Esophagus squamous epithelium (tissue), 5 donors: ENCODE measurements at places on chromosomes 11 and 22.

- no peak for DNase-seq
Measured at GRCh38 chr11:76443268-76443980, 1.4 kb upstream of the EMSY start.

- DNase-seq: no peak
Measured at GRCh38 chr11:110366291-110366690, 63.5 kb upstream of the FDX1 start.

- DNase-seq: no peak
Measured at GRCh38 chr11:66116576-66117361, 46.7 kb downstream of the PACS1 start.

DNA sequence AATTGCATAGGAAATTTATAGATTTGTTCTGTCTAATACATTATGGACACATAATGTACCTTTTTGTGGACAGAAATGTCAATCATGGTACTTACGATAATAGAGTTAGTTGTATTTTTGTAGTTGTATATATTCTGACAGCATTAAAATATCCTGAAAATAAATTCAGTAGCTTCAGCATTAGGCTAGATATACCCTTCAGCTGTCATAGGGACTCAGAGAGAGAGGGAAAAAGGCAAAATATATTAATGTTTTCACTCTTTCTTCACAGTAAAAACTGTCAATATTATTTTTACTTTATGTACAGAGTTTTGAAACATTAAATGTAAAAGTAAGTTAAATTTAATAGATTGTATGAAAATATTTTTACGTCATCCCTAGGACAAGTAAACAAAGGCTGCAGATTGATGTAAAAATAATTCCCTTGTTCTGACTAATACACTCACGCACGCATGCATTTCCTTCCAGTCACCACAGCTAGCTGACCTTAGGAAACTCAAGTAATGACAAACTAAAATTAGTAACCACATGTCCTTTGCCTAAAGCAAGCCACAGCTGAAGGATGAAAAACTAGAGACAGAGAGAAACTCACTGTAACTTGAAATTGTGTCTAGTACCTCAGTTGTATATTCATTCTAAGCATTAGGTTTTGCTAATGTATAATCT is 104.7 kb upstream of the CARD18 start:
- no peak for DNase-seq

DNA sequence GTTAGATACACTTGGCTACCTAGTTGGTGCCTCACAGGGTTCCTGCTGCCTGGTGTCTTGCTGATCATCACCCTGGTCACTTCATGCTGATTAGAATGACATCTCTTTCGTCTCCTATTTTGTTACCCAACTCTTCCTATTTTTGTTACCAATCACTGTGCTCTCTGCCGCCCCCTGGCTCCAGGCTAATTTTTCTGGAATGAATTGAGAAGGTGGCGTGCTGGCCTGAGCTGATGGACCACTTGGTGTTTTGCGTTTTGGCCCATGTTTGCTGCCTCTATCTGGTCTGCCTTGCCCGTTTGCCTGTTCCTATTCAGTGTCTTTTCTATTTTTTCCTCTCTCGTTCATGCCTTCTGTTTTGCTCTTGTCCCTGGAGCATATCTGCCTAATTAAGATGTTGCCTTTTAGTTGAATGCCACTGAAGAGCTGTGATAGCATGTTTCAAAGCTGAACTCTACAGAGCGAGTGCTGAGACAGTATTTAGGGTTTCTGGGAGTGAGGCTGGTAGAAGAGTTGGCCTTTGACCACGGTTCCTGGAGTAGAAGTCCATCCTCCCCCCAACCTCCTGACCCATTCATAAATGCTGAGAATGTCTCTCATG is 5.9 kb upstream of the ATF4 start:
- DNase-seq: no peak

DNA sequence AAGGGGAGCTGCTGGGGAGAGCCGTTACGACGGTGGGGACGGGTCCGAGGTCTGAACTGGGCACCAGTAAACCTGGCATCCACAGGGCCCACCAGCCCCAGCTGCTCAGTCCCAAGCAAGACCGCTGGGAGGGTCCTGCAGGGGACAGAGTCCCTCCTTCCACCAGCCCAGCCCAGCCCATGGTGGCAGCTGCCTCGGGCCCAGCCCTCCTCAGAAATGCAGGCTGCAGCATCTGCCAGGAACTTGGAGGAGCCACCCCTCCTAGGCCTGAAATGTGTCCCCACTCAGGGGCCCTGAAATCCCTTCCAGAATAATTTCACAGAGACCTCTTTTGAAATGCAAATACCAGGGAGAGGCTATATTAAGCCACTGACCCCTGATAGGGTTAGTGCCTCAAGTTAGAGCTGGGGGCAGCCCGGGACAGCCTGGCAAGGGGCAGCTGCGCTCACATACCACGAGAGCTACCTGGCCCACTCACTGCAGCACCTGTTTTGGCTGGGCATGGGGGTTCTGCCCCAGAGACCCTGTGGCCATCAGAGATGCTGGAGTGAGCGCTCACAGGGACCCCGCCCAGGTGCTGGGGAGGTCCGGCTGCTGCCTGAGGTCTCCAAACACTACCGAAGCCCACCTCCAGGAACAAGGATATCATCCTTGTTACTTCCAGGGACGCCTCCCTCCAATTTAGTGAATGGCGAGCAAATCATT is 53.1 kb downstream of the CELSR1 start:
- DNase-seq: no peak

GRCh38 chr11:65147352-65148075 is 13.2 kb upstream of the SYVN1 start:
- DNase-seq: no peak

- DNase-seq: no peak
Measured at GRCh38 chr22:39255449-39256185, 10.8 kb upstream of the PDGFB start.

- DNase-seq: no peak
Measured at GRCh38 chr11:104837969-104838639, 60.2 kb downstream of the CASP12 start.

- no peak for DNase-seq
Measured at GRCh38 chr11:841981-842369, 354 bp downstream of the POLR2L start.

- no peak for DNase-seq
Measured at GRCh38 chr11:29282088-29282487, 734.7 kb downstream of the KCNA4 start.

GRCh38 chr11:40338739-40339138 is 1120.7 kb downstream of the LRRC4C start:
- DNase-seq: no peak

- no peak for DNase-seq
Measured at GRCh38 chr22:43848366-43849171, 13.7 kb downstream of the SULT4A1 start.

GRCh38 chr11:97345032-97345431 is 955.2 kb downstream of the JRKL start:
- no peak for DNase-seq

DNA sequence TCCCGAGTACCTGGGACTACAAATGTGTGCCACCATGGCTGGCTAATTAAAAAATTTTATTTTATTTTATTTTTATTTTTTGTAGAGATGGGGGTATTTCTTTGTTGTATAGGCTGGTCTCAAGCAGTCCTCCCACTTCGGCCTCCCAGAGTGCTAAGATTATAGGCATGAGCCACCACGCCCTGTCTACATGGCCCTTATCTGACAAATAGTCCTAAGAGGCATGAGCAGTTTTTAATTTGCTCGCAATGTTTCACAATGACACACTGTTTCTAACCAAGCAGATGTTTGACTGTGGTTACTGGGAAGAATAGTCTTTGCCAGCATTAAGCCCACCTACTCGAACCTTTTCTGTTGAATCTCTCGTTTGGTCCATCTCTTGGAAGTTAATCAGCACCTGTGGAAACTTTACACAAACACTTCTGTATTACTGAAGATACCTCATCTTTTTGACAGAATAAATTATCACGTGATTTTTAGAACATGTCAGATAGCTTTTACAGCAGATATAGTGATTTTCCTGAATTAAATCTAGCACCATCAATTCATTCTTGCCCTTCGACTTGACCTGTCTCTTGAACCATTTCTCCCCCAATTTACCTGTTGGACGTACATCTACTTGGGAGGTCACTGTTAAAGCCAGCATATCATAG is 71.4 kb downstream of the MTMR3 start:
- no peak for DNase-seq

DNA sequence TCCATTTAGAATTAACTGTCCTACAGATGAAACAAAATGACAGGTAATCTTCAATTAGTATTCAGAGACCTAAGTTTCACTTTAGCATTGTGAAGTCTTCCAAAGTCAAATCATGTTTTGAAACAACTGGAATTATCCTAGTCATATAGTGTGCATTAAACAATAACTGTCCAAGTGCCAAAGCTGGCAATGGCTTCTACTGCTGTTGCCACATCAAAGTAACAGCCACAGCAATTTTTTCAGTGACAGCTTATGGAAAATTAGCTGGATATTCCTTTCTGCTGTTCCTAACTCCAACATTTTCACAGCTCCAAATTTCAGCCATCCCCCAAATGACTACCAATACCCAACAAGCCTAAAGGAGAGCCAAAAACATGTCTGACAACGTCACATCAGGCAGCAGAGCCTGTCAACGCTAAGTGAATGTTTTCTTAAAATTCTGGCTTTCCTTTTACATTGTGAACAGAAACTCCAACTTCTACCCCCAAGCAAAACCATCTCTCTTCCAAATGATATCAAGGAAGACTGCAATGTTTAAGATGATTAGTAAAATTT is 45.3 kb upstream of the CCDC34 start:
- DNase-seq: no peak

DNA sequence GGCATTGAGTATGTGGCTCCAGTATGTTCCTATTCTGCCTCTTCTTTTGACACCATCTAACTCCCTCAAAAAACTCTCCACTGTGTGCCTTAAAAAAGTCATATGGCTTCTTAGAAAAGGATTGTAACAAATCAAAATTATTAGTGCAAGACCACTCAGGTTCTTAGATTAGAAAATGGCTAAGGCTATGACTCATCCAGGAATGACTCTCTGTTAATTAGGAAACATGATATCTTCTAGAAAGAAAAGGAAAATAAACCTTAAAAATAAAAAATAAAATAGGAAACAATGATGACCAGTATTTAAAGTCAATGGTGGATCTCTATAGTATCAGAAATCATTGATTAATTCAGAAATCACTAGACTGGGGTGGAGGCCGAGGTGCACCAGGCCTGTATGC is 21.7 kb downstream of the SLC25A17 start:
- DNase-seq: no peak

- no peak for DNase-seq
Measured at GRCh38 chr11:105071089-105071732, 26.1 kb upstream of the CARD16 start.

GRCh38 chr11:22869325-22869724 is 9.1 kb upstream of the CCDC179 start:
- DNase-seq: no peak

- DNase-seq: no peak
Measured at GRCh38 chr11:14081581-14082231, 119.2 kb downstream of the SPON1 start.

- no peak for DNase-seq
Measured at GRCh38 chr11:27213232-27213660, 149.8 kb downstream of the CCDC34 start.

DNA sequence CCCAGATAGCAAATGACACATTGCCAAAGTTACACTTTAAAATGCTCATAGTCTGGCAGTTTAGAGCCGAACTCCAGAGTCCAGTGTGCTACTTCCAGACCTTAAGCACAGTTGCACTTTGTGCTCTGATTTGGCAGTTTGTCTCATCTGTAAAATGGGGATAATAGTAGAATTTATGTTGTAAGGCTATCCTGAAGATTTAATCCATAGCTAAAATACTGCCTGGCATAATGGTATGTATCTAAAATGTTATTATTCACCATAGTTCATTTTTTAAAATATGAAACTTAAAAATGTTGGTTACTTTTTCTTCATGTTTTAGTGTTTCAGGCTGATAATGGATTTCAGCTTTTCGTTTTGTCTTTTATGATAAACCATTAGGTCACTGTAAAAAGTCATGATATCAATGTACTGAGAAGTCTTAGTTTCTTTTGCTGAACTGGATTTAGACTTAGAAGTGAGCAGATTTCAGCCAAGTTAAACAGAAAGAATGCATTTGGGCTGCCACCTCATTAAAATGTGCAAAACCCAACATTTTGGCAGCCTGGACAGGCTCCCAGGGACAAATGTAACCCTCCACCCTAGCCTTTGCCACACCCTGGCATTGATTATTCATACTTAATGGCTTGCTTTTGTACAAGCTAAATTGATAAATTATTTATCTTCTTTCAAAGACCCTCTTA is 933 bp downstream of the OLFML1 start:
- no peak for DNase-seq

- no peak for DNase-seq
Measured at GRCh38 chr22:29016067-29016938, 45.3 kb downstream of the C22orf31 start.

GRCh38 chr11:101721270-101721669 is 137.5 kb upstream of the TRPC6 start:
- DNase-seq: no peak

DNA sequence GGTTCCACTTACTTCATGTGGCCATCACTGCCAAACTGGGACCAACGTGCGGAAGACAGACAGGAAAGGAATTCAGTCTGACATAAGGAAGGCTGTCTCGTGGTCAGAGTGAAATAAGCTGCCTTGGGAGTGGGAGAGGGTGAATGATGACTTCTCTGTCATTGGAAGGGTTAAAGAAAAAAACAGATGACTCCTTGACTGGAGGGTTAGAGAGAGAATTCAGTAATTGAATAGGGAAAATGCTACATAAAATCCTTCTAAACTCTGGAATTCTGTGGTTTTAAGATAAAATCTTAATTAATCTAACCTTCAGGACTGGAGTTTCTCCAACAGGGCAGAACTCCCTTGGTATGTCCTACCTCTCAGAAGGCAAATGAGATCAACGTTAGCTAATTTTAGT is 33.8 kb downstream of the RAB30 start:
- DNase-seq: no peak

GRCh38 chr11:111549196-111549868 is 8.8 kb downstream of the LAYN start:
- no peak for DNase-seq

DNA sequence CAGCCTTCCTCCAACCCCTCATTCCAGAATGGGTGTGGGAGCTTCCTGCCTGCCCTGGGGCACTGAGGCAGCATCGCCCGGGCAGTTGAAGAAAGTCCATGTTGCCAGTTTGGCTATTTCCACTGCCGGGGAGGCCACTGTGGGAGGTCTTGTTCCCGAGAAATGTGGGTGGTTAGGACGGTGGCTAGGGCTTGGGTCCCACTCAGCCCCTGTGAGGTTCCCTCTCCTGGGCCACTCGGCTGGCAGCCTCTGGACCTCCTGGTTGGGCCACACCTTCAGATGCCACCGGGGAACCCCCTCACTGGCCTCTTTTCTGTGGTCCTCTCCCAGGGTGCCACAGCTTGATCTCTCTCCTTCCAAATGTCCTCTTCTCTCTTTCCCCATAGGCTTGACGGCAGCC is 5.1 kb upstream of the PPP6R3 start:
- no peak for DNase-seq

GRCh38 chr11:22433094-22433455 is 94.9 kb downstream of the SLC17A6 start:
- DNase-seq: no peak
